ENCODE measurements at places on chromosomes 6 and 20.
A peak's percentile ranks its signal among the peaks of the same experiment; 100 is the strongest.

DNA sequence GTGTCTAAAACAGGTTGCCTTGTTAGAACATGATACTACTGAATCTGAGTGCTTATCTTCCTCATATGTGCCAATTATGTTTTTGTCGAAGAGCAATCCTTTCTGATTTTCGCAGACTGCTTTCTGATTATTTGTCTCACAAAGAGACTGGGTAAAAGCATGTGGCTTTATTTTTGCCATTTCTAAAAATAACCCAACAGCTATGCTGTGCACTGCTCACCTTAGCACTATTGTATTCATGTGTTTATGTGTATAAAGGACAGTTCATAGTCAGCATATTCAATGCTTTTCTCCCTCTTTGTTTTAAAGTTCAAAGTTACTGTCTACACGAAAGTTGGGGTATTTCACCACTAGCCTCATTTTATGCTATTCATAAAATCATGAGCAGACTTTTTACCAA is 127.0 kb downstream of the SGK1 start:
- DNase-seq, result no peak
- H3K27ac ChIP-seq, result no peak overlapping the region
- H3K36me3 ChIP-seq, result no peaks in the 10 kb centered on the region
- no peaks in the 10 kb centered on the region for H3K4me1 ChIP-seq
- no peak overlapping the region for H3K4me3 ChIP-seq

- DNase-seq, result no peak
- no peaks in the 10 kb centered on the region for H3K27me3 ChIP-seq
- H3K4me1 ChIP-seq, result peaks cover 62% of the 10 kb centered on the region
- H3K4me3 ChIP-seq, result no peak overlapping the region
These were observed 52.7 kb downstream of the PYGB start for GRCh38 chr20:25300496-25301170.

DNA sequence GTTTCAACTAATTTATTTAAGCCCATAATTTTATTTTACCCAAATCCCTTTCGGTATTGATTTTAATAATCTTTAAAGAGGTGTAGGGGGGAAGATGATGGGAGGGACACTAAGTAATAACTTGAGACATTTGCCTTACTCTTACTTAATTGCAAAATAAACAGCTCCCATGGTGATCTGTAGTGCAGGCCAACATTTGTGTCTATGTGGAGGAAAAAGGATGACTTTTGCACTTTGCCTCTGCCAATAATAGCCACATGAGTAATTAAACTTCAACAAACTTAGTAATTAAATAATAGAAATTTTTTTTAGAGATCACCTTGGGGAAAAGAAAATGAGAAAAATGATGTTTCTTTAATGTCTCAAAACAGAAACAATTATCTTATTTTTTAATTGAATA is 29.9 kb upstream of the CD2AP start:
- no peaks in the 10 kb centered on the region for H3K27me3 ChIP-seq
- DNase-seq, result no peak
- H3K4me1 ChIP-seq, result no peaks in the 10 kb centered on the region
- no peak overlapping the region for H3K4me3 ChIP-seq
- H3K36me3 ChIP-seq, result no peaks in the 10 kb centered on the region

- H3K27ac ChIP-seq, result no peak overlapping the region
- no peak for DNase-seq
- no peaks in the 10 kb centered on the region for H3K36me3 ChIP-seq
- H3K4me1 ChIP-seq, result no peaks in the 10 kb centered on the region
- H3K4me3 ChIP-seq, result no peak overlapping the region
These were observed 50.0 kb upstream of the ESR1 start for GRCh38 chr6:151757506-151757955.

GRCh38 chr6:456358-456867 is 64.9 kb downstream of the IRF4 start:
- DNase-seq, result no peak
- no peak overlapping the region for H3K4me3 ChIP-seq
- H3K27me3 ChIP-seq, result peaks cover 9% of the 10 kb centered on the region
- H3K36me3 ChIP-seq, result no peaks in the 10 kb centered on the region
- no peaks in the 10 kb centered on the region for H3K4me1 ChIP-seq

DNA sequence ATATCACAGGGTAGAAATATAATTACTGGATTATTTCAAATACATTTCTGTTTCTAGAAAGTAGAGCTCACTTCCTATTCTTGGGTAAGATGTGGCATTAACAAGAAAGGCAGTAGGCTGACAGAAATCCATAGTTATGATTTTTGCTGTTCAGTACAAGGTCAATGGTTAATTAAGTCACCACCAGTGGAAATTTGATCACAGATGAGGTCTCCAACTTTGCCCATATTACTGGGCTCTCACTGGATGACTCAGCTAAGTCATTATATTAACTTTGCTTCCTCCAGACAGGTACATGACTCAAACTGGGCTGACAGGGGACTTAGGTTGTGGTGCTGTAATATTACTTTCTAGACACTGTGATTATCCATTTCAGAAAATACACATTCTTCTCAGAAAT is 212.4 kb downstream of the GRIK2 start:
- no peak overlapping the region for H3K27ac ChIP-seq
- no peaks in the 10 kb centered on the region for H3K4me1 ChIP-seq
- H3K4me3 ChIP-seq, result no peak overlapping the region

DNA sequence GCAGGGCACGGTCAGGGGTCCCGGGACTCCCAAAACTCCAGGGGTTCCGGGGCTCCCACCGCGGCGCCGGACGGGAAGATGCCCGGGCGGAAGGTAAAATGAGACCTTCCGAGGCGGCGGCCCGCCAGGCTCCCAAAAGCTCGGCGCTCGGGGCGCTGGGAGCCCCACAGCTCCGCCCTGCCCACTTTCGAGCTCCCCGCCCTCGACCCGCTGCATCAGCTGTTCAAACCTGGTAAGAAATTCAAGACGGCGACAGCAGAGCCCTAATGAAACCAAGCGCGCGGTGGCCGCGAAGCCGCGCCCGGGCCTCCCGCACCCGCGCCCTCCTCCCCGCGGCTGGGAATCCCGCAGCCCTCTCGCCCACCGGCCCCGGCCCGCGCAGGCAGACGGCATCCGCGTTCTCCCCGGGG is 369 bp downstream of the SLC4A11 start:
- peak overlapping the region; percentile 70 for H3K4me3 ChIP-seq
- peak overlapping the region; percentile 42 for H3K27ac ChIP-seq
- no peaks in the 10 kb centered on the region for H3K36me3 ChIP-seq

DNA sequence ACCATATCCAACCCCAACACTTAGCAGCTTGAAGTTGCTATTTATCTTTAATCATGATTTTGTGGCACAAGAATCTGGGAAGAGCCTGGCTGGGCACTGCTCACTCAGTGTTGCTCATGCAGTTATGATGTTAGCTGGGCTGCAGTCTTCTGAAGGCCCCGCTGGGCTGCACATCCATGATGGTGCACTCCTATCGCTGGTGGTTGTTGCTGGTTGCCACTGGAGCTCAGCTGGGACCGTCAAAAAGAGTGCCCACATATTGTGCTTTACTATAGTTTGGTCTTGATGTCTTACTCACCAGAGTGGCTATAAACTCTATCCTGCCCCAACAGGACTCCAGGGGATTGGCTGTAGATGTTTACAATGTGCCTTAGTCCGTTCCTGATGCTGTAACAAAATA is 137.8 kb downstream of the PCSK2 start:
- DNase-seq, result no peak
- H3K27me3 ChIP-seq, result peaks cover 5% of the 10 kb centered on the region
- H3K27ac ChIP-seq, result no peak overlapping the region
- no peaks in the 10 kb centered on the region for H3K4me1 ChIP-seq
- no peaks in the 10 kb centered on the region for H3K36me3 ChIP-seq

- no peak overlapping the region for H3K27ac ChIP-seq
- no peak for DNase-seq
- no peak overlapping the region for H3K4me3 ChIP-seq
- no peaks in the 10 kb centered on the region for H3K36me3 ChIP-seq
- no peaks in the 10 kb centered on the region for H3K4me1 ChIP-seq
These were observed 105.5 kb downstream of the ASCC3 start for GRCh38 chr6:100775667-100776066.

DNA sequence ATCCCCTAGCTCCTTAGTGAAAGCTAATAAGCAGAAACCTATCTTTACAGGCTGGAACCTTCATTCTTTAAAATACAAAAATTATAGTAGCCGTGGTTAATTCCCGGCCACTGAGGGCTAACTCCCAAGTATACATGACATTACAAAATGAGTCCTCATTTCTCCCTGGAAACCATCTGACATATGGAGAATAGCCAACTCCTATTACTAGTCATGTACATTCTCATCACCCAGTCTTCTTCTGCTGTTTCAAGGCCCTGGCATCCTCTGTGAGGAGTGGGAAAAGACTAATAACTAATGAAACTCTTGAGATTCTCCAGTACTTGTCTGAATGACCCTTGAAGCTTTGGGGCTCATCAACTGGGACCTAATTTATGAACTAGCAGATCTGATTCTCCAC is 30.2 kb downstream of the CSNK2A1 start:
- DNase-seq, result no peak
- H3K4me3 ChIP-seq, result no peak overlapping the region
- no peak overlapping the region for H3K27ac ChIP-seq
- 0 out of 2 replicates have a peak, but pooled peaks cover 6% of the 10 kb centered on the region for H3K4me1 ChIP-seq

GRCh38 chr20:64050261-64051032 is 1.0 kb upstream of the SOX18 start:
- H3K27ac ChIP-seq, result peak overlapping the region; percentile 84
- H3K27me3 ChIP-seq, result no peaks in the 10 kb centered on the region
- no peak for DNase-seq
- no peaks in the 10 kb centered on the region for H3K36me3 ChIP-seq
- peak overlapping the region; percentile 5 for H3K4me3 ChIP-seq
- peaks cover 55% of the 10 kb centered on the region for H3K4me1 ChIP-seq

- no peak overlapping the region for H3K4me3 ChIP-seq
- H3K27me3 ChIP-seq, result no peaks in the 10 kb centered on the region
- no peak for DNase-seq
- H3K27ac ChIP-seq, result no peak overlapping the region
- no peaks in the 10 kb centered on the region for H3K4me1 ChIP-seq
These were observed 165.7 kb upstream of the PTPRK start for GRCh38 chr6:128686084-128686483.

- no peak overlapping the region for H3K27ac ChIP-seq
- no peaks in the 10 kb centered on the region for H3K4me1 ChIP-seq
- H3K36me3 ChIP-seq, result no peaks in the 10 kb centered on the region
- no peaks in the 10 kb centered on the region for H3K27me3 ChIP-seq
- no peak overlapping the region for H3K4me3 ChIP-seq
These were observed 141.1 kb downstream of the SYNDIG1 start for GRCh38 chr20:24610341-24611115.

DNA sequence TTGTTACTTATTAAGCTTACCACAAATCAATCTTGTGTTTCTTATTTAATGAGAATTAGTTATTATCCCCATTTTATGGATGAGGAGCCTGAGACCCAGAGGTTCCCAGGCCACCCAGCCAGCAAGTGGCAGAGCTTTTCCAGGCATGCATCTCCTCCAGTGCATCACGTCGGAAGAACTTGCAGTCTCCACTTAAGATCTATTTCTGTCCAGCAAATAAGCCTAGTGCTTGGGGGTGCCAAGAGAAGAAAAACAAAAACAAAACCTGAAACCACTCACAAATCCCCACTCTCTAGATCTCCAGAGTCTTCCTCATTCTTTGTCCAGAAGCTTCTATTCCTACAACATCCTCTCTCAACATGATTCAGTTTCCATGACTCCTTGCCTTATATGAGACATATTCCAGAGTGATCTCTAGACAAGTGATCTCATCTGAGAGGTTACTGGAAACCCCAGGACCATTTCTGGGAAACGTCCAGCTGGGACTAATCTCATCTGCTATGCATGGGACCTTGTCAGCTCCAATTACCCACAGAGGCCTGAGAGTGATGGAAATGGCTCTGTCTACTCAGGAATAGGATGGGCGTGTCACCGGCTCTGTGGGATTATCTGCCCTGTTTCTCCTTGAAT is 4.1 kb downstream of the GUCA1B start:
- H3K36me3 ChIP-seq, result no peaks in the 10 kb centered on the region
- no peak overlapping the region for H3K27ac ChIP-seq
- peaks cover 4% of the 10 kb centered on the region for H3K4me1 ChIP-seq
- no peak overlapping the region for H3K4me3 ChIP-seq
- DNase-seq, result no peak
- no peaks in the 10 kb centered on the region for H3K27me3 ChIP-seq

DNA sequence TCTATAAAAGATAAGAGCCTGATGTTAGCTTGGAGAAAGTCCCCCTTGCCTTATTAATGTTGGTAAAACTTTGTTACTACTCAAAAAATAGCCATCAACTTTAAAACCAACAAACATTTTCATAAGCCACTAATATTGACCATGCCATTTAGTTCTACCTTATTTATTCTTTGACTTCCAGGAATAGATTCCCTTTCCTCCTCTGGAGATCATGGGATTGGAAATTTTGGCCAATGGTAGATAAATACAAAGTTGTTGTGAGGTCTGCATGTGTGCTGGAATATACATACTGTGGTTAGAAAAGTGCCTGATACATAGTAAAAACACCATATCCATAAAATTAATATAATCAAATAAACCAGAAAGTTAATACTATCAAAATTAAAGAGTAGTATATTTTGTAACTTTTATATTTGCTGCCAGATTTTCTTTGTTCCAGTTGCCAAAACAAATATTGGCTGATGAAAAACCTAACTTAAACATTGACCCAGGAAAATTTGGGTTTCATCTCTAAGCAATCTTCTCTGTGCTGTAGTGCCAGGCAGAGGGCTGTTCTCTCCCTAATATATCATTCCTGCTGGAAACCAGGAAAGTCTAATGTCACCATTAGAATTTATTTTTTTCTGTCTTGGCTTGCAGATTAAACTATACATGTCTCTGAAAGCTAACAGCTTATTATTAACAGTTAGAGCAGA is 169.1 kb downstream of the NKAIN2 start:
- H3K27ac ChIP-seq, result no peak overlapping the region
- no peaks in the 10 kb centered on the region for H3K27me3 ChIP-seq
- no peaks in the 10 kb centered on the region for H3K4me1 ChIP-seq
- no peak overlapping the region for H3K4me3 ChIP-seq

GRCh38 chr20:41052742-41053419 is 24.3 kb downstream of the TOP1 start:
- no peak for DNase-seq
- no peaks in the 10 kb centered on the region for H3K27me3 ChIP-seq
- no peak overlapping the region for H3K4me3 ChIP-seq
- H3K27ac ChIP-seq, result no peak overlapping the region

- no peak overlapping the region for H3K4me3 ChIP-seq
- 0 out of 2 replicates have a peak overlapping the region, but pooled peaks have one; percentile 4 for H3K27ac ChIP-seq
- no peak for DNase-seq
- no peaks in the 10 kb centered on the region for H3K36me3 ChIP-seq
These were observed 37.4 kb upstream of the BCAS1 start for GRCh38 chr20:54107600-54108325.

- no peaks in the 10 kb centered on the region for H3K36me3 ChIP-seq
- H3K27ac ChIP-seq, result peak overlapping the region; percentile 97
- peak overlapping the region; percentile 97 for H3K4me3 ChIP-seq
- peaks cover 17% of the 10 kb centered on the region for H3K4me1 ChIP-seq
These were observed 941 bp upstream of the SOX12 start for GRCh38 chr20:324177-325044.

DNA sequence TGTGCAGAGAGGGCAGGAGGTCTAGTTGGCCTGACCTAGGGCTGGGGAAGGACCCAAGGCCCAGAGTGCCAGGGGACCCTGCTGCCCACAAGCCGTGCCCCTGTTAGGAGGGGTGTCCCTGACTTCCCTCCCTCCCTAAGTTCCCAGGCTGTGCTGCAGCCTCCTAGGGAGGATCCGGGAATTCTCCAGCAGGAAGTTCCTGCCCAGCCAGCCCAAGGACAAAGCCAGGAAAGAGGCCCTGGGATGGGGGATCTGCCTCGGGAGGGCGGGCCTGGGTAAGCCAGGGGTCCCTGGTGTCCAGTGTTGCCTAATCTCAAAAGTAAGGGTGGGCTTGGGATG is 9.3 kb upstream of the BAK1 start:
- no peaks in the 10 kb centered on the region for H3K27me3 ChIP-seq
- no peak overlapping the region for H3K4me3 ChIP-seq
- DNase-seq, result no peak

- H3K4me1 ChIP-seq, result no peaks in the 10 kb centered on the region
- peaks cover 8% of the 10 kb centered on the region for H3K27me3 ChIP-seq
- H3K36me3 ChIP-seq, result no peaks in the 10 kb centered on the region
- H3K4me3 ChIP-seq, result no peak overlapping the region
These were observed 40.2 kb downstream of the PLEKHG1 start for GRCh38 chr6:150639823-150640331.
